ENCODE measurements at places on chromosomes 7 and 10.

DNA sequence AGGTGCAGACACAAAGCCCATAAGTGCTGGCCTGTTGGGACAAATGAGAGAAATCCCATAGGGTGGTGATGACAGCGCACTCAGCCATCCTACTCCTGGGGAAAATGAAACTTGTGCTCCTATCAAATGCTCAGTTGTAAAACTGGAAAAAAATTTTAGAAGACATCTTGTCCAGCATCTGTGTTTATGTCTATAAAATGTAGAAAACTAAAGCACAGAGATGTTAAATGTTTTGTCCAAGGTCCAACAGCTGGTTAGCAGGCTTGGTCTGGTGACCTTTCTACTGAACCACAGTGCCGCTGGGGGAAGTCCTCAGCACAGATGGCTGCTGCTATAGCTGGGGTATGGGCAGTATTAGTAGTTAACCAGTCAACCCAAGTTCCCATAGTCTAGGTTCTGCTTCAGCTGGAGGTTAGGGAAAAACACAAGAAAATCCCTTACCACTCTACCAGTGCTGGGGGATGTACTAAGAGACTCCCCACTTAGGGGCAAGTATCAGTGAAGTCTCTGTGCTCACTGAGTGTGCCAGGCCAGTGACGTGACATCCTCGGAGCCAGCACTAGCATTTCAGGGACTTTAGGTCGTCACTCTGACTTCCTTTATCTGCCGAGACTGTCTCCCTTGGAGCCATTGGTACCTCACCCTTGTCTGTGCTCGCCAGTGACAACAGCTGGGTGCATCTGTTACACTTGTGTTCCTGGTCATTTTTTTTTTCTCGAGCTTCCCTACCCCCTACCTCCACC lies 1.9 kb downstream of the TSPAN33 start:
- DNase-seq: no peak

DNA sequence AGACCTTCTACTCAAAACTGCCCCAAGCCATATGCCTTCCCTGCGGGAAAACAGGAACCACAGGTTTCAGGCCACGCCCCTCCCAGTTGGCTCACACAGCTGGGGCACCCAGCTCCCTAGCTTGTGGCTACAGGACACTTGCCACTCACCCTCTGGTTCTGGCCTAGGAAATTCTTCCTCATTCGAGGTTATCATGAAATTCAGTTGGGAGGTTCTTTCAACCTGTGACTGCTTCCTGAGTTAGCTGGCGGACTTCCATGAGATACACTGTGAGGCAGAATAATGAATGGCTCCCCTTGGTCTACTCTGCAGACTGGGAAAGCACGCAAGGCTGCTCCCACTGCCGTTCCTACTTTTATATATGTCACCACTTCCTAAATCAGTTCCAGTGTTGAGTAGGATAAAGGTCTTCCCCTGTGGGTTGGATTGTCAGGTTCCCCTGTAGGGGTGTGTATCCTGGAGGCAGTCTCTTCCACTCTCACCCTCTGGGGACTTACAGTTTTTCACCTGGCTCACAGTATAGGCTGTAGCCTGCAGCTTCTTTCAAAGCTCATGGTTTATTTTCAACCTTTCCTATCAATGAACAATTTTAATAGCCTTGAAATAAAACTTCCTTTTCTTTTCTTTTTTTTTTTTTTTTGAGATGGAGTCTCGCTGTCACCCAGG lies 37.0 kb downstream of the GPR22 start:
- no peak for DNase-seq

DNA sequence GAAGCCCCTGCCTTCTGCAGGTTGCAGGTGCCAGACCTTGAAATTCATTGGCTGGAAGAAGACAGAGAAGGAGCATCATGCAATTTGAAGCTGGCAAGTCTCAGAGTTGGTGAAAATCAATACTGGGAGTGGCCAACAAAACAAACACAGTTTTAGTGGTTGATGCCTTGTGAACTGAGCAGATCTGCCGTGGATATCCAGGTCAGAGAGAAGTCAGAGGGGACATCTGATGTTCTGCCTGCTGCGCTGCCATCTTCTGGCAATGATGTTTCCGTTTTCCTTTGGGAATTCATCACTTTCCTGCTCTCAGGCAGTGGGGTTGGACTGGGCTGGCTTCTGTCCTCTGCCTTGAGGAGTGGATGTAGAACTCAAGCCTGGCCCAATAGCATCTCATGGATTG lies 132.0 kb downstream of the RPS24 start:
- DNase-seq: no peak

DNA sequence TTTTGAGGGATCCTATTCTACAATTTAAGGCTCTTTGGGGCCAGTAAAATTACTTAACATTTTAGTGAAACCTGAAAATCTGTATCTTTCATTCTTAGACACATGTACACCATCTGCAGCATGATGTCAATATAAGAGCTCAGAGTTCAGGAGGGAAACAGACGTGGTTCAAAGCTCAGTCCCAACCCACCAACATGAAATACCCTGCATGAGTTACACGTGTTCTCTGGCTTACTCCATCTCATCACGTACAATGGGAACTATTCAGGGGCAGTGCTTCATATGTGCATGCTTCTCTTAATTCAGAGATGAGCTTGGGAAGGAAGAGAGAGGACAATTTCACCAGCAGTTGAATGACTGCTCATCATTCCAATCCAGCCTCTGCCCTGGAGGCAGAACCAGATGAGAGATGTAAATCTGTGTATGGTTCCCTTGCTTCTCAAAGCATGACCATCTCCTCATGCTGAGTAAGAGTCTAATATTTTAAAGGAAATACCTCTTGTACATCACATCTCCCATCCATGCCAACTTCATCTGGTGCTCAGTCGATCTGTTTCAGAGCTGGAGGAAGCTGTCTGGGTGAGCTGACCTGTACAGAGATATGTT lies 29.0 kb upstream of the ADAM12 start:
- DNase-seq: no peak

DNA sequence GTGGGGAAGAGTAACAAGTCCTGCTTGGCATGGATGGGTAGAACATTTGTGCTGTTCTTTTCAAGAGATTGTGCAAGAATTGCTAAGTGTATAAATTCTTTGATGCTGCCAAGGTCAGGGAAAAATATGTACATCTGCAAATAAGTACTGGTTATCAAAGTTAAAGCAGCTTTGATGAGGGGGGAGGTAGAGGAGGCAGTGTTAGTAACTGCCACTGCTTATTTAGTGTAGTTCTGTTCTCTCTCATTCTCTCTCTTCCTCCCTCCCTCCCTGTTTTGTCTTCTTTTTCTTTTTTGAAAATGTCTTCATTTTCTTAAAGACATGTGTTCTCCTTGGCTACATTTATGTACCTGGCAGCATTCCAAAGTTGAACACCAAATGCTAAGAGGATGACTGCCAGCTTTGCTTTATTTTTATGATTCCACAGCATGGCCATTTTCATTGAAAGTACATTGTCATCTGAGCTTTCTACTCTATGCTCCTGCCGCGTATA lies 18.6 kb downstream of the CACNB2 start:
- no peak for DNase-seq

- no peak for DNase-seq
Observed at GRCh38 chr7:2542011-2542915, 13.1 kb downstream of the BRAT1 start.

GRCh38 chr7:45564485-45564884 lies 9.7 kb upstream of the ADCY1 start:
- DNase-seq: no peak

GRCh38 chr10:22557321-22557720 lies 157.1 kb downstream of the PIP4K2A start:
- DNase-seq: no peak

DNA sequence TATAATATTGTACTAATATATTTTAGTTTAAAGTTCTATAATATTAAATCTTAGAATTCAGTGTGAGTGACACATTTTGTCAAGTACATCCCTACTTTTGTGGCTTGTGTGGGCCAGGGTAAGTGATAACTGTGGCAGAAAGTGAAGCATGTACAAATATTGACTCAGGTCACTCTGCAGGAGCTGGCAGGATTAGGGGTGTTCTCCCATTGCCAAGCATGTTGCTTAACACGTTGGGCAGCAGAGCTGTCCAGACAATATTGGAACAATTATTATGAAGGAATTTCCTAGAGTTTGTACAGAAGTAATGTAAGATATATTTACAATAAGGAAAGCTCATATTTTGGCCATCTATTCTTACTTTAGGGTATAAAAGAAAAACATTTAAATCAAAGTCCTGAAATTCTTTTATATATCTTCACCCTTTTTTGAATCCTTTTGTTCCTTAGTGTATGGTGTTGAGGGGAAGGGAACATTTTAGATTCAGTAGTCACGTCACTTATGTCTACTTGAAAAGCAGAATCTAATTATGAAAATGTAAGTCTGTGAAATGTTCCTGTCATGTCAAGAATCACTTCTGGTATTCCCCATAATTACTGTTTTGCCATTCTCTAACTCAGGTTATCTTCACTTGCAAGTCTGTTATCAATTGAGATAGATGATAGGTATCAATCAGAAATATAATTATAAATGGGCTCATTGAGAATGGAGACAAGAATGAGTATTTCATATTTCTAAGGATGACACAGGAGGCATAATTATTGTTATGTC lies 4.0 kb downstream of the HDAC9 start:
- no peak for DNase-seq

DNA sequence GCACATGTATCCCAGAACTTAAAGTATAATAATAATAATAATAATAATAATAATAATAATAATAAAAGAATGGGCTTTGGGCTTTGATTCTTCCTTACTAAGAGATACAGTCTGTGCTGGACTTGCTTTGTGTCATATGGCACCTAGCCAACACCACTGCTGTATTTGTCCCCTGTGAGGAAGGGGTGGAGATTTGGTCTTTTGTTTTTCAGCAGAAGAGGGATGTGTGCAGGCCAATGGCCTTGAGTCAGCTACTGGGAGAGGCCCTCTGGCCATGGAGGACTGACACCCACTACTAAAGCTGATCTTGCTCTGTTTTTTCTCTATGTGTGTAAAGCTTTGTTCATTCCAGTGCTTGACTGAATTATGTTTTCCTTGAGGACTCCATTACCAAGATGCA lies 573.0 kb upstream of the PCDH15 start:
- no peak for DNase-seq

DNA sequence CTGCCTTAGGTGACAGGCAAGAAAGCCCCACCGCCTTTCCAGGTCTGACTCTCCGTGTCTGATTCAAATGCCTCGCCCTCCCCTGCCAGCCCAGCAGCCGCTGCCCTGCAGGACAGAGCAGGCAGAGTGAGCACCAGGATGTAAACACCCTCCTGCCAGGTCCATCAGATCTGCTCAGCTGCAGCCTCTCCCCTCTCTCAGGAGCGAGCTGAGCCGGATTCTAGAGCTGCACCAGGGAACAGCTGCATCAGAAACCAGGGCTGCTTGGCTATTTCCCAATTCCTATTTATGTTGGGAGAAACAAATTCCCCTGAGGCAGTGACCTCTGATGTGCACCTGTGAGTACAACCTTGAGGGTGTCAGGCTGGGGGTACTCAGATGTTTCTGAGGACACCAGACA lies 121.5 kb upstream of the ZMIZ1 start:
- DNase-seq: no peak

GRCh38 chr7:100219271-100219737 lies 445 bp upstream of the PVRIG start:
- DNase-seq: no peak

- DNase-seq: no peak
Observed at GRCh38 chr7:81447351-81447952, 322.4 kb downstream of the HGF start.

DNA sequence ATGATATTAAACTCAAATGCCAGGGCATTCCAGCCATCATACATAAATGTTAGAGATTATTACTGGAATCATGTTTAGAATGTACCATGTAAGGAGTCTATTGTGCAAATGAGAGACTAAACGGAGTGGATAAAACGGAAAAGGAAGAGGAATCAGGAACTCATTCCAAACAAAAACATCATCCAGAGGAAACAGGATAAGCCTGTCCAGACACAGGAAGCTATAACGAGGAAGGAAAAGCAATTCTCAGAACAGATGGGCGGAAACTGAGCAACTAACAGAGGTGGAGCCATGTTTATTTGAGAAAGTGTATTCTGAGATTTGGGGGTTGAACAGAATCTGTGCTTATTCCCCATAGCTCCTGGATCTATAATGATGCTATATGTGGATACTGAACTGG lies 52.3 kb upstream of the TRIM24 start:
- no peak for DNase-seq

GRCh38 chr10:68364101-68364886 lies 31.6 kb upstream of the PBLD start:
- DNase-seq: no peak

All from T-helper 1 cell (primary cell).